ENCODE measurements at places on chromosomes 13 and 19.

DNA sequence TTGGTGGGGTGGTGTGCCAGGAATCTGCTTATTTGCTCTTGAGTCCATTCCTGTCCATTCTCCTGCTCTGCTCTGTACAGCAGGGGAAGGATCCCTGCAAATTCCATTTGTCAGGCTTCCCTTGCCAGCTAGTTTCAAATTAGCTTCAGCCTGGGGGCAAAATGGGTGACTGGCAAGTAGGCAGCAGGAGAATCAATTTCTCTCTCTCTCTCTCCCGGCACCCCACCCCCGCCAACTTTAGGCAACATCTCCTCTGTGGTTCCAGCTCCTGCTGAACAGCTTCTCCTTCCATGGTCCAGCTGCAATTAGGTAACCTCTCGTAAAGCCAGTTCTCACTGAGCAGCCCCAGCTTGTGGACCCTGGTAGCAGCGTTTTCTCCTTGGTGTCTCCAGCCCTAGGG is 6.7 kb upstream of the MYCBP2 start:
- no peak for DNase-seq

DNA sequence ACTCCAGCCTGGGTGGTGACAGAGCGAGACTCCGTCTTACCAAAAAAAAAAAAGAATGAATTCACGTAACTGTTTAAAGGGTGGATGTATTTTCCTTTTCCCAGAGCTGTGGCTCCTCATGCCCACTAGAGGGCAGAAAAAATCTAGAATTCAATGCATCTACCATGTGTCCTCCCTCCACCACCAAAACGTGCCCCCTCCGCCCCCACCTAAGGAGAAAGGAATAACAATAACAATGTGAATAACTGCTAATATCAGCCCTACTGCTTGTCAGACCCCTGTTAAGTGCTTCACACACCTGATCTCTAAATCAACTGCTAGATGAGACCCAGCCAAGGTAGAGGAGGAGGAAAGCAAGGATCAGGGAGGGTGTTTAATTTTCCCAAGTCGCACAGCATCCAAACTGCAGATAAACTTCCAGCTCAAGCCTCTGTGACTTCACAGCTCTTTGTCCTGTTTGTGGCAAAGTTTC is 20.2 kb upstream of the PNMA8B start:
- DNase-seq: peak; percentile 45

- DNase-seq: no peak
Measured at GRCh38 chr13:54606944-54607343, 1578.3 kb downstream of the OLFM4 start.

DNA sequence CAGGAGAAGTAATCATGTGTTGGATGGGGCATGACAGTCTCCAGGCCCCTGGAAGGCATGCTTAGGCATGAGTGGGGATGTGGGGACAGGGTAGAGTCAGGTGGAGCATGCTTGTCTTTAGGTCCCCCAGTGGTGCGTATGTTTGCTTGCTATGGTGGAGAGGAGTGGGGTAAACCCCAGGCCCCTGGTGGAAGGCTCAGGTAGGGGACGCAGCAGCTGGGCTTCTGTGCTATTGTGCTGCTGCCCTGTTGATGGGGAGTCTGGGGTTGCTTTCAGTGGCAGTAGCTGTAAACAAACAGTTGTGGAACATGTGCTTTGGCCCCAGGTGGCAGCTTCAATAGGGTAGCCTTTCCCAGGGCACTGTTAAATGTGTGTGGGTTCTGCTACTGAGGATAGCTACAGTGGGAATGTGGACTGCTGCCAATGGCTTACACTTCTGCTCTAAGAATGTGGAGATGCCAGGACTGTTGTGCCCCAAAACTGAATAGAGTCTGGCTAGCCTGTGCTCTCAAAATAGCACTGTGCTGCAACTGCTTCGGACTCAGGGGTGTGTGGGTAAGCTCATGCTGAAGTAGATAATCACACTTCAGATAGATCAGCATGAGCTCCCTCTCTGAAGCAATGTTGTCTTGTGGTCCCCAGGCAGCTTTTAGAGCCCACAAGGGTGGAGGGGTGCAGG is 1257.3 kb downstream of the DIAPH3 start:
- no peak for DNase-seq

DNA sequence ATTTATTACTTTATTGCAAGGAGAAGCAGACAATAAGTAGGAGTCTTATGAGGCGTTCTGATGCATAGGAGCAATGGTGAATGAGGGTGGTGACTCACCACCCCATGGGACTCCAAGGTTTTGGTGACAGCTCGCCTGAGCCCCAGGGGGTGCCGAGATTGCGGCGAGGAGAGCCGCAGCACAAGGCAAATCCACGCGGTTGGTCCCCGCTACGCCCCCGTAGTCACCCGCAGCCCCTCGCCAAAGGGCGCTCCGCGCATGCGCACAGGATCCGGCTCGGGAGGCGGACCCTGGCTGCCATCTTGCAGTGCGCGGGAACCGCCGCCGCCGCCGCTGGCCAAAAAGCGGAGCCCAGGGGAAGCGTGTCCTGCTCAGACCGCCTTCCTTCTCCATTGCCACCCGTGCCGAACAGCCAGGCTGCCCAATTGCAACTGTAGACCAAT is at the start of gene NAA16:
Gene NAA16, plus strand, starts transcription at position 305 of the 443 bp plus-strand sequence. CDS start 262 bp downstream, outside the sequence.
- peak; percentile 96 for DNase-seq

GRCh38 chr13:102751886-102752285 is 21.7 kb downstream of the TEX30 start:
- DNase-seq: no peak

GRCh38 chr19:35044317-35045117 is 3.0 kb downstream of the HPN start:
- peak; percentile 50 for DNase-seq

- DNase-seq: no peak
Measured at GRCh38 chr13:101868585-101869469, 416.4 kb downstream of the ITGBL1 start.

DNA sequence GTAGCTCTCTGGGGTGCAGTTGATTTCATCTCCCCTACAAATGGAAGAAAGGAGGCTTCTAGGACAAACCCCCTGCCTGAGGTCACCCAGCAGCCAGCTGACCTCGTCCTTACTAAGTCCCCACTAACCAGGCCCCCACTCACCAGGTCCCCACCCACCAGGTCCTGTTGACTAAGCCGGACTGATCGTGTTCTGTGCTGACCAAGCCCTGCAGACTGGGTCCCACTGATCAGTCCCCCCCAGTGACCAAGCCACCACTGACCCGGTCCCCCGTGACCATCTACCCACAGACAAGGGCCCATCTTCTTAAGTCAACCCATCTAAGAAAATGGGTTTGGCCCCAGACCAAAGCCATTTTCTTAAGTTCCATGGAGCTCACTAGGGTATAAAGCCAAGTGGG is 36.8 kb upstream of the TPM4 start:
- no peak for DNase-seq

DNA sequence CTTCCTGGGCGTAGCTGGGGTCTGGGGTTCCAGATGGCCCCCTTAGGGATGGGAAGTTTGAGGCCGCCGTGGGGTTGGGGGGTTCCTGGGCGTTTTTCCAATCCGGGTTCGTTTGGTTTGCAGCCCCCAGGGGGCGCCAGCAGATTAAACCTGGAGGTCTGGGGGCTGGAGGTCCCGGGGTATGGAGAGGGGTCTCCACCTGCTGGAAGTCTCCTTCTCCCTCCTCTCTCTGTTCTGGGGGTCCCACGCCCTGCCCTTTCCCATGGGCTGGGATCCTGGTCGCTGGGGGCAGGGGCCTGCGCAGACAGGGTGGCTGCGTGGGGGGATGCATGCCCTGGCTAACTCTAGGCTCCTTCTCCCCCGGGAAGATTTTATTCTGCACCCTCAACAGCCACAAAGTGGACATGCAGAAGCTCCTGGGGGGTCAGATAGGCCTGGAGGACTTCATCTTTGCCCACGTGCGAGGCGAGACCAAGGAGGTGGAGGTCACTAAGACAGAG is 899 bp downstream of the GIPC3 start:
- DNase-seq: no peak

DNA sequence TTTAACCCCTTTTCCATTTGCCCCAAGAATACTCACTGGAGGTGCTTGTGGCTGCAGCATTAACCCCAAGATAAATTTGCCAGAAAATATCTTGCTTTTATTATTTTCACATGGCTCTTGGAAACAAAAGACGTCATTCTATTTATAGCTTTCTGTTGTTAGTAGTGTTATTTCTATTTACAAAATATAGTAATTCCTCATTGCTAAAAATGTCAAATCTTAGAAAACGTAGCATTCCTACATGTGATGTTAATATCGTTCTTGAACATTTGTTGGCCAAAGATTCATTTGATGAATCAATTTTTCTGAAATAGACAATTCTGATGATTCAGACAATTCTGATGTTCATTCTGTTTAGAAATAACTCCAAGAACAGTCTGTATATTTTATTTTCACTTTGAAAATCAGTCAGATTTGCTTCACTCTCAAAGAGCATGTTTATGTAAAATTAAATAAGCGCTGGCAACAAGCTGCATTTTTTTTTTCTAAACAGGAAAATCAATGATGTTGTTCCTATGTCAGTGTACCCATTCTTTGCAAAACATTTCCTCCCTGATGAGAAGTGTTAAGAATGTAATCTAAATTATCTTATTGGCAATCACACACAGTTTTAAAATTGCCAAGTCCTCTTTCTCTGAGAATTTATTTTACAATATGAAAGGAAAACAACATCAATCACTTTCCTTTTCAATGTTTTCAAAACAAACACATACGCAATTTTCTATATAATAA is 334.0 kb downstream of the KCTD12 start:
- DNase-seq: no peak

- no peak for DNase-seq
Measured at GRCh38 chr19:28130066-28130511, 1082.9 kb downstream of the UQCRFS1 start.

- no peak for DNase-seq
Measured at GRCh38 chr19:13864667-13865570, 12.0 kb upstream of the NANOS3 start.
